Activated CD8-positive, alpha-beta T cell treated with anti-CD3 and anti-CD28 coated beads for 36 hours (primary cell): ENCODE measurements at places on chromosomes 12 and 14. TPM values are rescaled to one million over a fixed set of nuclear protein-coding genes. Genes with fewer than 3 reads are reported as not detected.

DNA sequence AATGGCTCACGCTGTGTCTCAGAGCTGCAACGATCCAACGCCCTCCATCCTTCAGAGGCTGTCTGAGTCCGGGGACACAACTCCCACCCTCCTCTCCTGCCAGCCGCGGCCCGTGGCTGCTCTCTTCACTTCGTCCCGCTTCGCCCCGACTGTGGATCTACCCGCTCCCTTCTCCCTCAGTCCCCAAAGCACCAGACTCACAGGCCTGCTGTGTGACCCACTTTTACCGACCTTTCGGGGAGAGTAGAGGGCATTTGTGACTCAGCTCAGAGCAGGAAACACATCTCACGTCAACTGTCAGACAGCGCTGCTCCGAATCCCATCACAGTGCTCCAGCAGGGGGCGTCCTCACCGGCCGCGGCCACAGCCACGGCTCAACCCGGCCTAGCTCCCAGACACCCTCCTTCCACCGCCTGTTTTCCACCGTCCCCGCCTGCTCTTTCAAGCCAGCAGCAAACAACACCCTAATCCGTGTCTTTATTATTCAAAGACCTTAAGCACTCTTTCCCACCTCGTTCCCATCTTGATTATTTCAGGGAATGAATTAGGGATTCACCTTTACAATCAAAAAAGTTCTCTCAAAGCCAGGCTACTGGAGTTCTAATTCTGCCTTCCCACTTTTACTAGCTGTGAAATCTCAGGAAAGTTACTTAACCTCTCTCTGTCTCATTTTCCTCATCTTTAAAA is 5.0 kb upstream of the AQP2 start:
- peak; percentile 93 for DNase-seq

DNA sequence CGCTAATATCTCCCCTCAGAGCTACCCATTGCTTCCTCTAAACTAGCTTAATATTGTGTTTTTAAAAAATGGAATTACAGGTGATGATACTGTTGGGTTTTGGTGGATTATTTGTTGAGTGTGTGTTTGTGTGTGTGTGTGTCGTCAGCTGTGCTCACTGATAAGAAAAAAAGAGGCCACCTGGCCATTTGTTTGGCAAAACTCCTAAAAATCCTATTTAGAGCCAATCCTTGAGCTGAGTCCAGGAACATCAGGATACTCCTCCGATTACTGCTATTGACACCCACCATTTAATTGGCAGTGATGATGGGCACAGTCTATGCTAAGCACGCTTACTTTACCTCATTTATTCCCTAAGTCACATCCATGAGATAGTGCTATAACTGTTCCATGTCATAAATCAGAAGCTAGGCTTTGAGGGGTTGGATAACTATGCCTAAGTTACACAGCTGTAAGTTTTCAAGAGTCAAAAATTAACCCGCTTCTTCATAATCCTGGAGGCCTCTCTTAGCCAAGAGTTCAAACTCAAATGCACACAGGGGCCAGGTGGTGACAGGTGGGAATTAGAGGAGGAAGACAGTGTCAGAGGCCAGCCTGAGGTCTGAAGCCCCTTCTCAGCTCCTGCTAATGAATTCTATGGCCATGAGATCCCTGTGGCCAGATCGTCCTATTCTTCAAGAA is 1026.6 kb upstream of the TMEM132C start:
- no peak for DNase-seq

GRCh38 chr12:108313241-108313605 is 25.9 kb downstream of the CMKLR1 start:
- DNase-seq, result no peak

DNA sequence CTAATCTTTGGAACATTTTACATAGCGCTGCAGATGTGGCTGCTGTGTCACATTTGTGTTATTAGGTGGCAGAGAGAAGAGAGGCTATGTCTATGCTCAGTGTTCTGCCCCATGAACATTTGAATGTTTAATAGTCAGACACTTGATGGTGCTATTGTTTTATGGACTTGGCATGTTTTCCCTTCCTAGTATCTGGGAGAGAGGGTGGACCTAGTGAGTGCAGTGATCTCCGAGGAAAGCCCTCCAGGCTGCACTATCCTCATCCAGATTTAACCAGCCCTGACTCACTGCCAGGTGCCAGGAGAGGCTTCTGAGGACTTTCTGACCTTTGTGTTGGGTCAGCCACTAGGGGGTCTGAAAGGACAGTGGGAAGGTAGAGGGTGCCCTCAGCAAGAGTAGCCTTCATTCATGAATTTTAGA is 24.3 kb downstream of the ZFC3H1 start:
- DNase-seq, result no peak

- no peak for DNase-seq
Measured at GRCh38 chr12:19834592-19834991, 395.3 kb downstream of the AEBP2 start.

DNA sequence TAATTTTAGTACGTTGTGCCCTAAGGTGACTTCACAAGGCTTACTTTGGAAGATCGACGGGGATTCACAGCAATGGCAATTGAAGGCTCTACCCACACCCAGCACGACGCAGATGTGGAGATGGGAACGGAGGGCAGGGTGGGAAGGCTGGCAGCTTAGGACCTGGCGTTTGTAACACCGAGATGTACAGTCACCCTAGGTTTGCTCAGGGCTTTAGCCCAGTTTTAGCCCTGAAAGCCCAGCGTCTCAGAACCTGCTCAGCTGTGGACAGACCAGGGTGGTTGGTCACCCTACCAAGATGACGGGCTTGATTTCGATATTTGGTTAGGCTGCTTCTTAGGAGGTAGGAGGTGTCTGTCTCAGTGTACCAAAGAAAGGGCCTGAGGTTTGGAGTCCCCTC is 100.5 kb upstream of the MED13L start:
- DNase-seq, result no peak

GRCh38 chr12:111024205-111024801 is 103.9 kb upstream of the MYL2 start:
- DNase-seq, result peak; percentile 65

GRCh38 chr14:94653321-94653720 is 41.1 kb downstream of the SERPINA3 start:
- DNase-seq, result no peak

DNA sequence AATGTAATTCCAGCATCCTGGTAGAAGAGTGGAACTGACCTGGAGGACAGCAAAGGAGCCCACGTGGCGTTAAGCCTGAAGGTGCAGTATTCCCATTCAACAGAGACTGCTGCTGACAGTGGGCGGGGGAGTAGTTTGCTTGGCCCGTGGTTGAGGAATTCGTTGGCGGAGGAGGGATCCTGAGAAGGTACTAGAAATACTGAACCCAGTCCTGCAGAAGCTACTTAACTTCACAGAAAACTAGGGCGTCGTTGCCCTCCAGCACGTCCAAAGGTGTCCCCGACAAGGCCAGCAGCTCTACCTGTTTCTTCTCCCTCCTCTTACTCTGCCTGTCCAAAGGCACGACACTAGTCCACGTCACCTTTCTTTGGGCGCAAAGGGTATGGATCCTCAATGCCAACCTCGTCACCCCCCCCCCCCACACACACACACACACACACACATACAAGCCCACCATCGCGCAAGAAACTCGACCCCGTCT is 303 bp downstream of the PUS7L start:
- no peak for DNase-seq

GRCh38 chr14:29028973-29029582 is 262.5 kb downstream of the FOXG1 start:
- DNase-seq, result no peak

DNA sequence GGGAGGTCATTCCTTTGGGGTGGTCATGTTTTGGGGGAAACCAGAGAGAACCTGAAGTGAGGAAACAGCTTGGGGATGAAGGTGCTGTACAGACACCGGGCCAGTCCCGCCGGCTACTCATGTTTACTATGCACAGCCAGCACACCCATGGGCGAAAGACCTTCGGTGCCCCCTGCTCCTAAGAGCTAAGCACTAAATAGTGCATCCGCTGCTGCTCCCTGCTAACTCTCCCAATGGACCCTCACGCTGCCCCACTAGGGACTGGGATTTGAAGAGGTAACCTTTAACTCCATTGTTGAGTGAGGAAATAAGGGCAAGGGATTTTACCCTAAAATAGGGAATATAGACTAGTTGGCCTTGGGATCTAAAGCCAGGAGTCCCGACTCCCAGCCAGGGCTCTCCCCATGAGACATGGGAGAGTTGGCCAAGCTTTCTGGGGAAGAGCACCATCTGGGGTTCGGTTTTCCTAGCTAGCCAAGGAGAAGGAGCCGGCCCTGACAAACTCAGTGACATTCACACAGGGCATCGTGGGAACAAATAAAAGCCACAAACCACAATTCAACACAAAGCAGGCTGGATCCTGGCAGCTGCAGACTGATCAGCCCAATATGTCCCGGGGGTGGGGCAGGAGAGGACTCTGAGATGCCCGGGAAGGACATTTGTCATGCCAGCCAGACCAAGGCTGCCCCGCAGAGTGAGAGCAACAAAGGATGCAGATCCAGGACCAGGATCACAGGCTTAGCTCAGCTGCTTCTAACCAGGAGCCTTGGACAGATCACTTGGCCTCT is 91.7 kb downstream of the SINHCAF start:
- DNase-seq, result no peak

The VCPKMT gene
- 11.4 TPM for total RNA-seq

The PHETA1 gene
- 1.7 TPM for total RNA-seq

The TMEM260 gene
- 10.6 TPM for total RNA-seq

The OTX2 gene
- not detected for total RNA-seq

The SETD3 gene
- total RNA-seq, result 49.9 TPM
